ENCODE measurements at places on chromosomes 16 and 17.

- no peak for DNase-seq
These were observed 60.6 kb downstream of the BEAN1 start for GRCh38 chr16:66487580-66488275.

GRCh38 chr17:37701496-37701898 lies 43.4 kb downstream of the HNF1B start:
- DNase-seq = peak; percentile 14

DNA sequence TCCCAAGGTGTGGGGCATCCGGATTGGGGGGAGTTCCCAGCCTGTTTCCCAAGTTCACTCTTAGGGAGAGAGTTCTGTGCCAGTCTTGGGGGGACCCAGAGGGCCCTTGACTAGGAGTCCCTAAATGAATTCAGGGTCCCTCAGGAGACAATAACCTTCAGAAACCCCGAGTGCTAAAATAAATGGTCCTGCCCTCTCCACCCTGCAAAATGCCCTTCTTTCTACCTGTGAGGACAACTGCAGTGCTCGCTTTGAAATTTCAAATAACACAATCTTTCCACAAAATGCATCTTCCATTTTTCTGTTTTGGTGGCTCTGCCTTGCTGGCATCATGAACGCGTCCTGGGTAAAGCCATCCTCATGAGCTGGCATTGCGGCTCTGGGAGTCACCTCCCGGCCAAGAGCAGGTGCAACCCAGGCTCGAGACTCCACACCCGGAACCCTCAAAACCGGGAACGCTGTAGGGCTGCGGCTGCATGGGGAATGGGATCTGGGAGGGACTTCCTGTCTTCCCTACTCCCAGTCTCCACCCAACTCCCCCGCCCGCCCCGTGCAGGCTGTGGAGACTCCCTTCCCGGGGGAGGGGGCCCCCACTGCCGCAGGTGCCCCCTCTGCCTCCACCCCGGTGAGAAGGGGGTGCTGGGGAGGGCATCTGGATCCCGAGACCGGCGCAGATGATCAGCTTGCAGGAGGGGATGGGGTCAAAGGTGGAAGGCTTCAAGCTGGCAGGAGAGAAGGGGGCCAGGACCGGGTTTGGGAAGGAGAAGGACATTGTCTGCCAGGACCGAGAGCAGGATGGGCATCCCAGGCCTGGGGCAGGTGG lies at the start of gene ZNF205:
TSS of gene ZNF205 (plus strand) at position 529 of the 823 bp plus-strand sequence. CDS start 845 bp downstream, outside the sequence.
- DNase-seq = no peak

DNA sequence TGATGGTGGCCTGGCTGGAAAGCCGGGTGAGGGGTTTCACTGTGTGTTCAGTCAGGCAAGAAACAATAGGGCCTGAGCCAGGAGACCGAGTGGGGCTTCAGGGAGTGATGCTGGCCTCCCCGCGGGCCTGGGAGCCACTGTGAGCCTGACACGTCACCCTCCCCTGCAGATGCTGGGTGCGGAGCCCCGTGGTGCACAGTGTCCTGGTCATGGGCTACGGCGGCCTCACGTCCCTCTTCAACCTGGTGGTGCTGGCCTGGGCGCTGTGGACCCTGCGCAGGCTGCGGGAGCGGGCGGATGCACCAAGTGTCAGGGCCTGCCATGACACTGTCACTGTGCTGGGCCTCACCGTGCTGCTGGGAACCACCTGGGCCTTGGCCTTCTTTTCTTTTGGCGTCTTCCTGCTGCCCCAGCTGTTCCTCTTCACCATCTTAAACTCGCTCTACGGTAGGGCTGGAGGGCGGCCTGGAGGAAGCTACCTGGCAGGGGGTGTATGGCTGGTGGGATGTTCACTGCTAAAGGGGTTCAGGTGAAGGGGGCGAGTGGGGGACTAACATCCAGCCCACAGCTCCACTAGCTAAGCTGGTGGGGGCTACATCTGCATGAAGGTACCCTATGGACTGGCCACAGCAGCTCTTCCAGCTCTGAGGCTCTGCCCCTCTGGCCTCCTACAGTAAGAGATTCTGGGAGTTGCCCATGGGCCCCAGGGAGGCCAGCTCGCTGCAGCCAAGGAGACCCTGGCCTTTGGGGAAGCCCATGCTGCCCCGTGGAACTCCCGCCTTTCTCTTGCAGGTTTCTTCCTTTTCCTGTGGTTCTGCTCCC lies 32.4 kb downstream of the ADGRG5 start:
- no peak for DNase-seq
